ENCODE measurements at places on chromosomes 7 and 10. TPM values are rescaled to one million over a fixed set of nuclear protein-coding genes. Genes with fewer than 3 reads are reported as not detected.

The FKBP6 gene
- not detected for total RNA-seq

GRCh38 chr7:16851829-16852228, 30.0 kb downstream of the AGR3 start:
- no peak overlapping the region for H3K27ac ChIP-seq
- H3K27me3 ChIP-seq: peaks cover 6% of the 10 kb centered on the region
- no peaks in the 10 kb centered on the region for H3K4me1 ChIP-seq
- no peak for DNase-seq
- H3K36me3 ChIP-seq: no peaks in the 10 kb centered on the region

DNA sequence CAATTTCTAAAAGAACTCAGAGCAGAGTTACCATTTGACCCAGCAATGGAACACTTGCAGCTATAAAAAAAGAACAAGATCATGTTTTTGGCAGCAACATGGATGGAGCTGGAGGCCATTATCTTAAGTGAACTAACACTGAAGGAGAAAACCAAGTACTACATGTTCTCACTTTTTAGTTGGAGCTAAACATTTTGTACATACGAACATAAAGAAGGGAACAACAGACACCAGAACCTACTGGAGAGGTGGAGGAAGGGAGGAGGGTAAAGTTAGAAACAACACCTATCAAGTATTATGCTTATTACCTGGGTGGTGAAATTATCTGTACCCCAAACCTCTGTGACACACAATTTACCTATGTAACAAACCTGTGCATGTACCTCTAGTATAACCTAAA, 329.5 kb downstream of the ATRNL1 start:
- DNase-seq: no peak
- H3K27ac ChIP-seq: no peak overlapping the region
- no peaks in the 10 kb centered on the region for H3K4me1 ChIP-seq
- H3K36me3 ChIP-seq: no peaks in the 10 kb centered on the region
- no peaks in the 10 kb centered on the region for H3K27me3 ChIP-seq
- H3K4me3 ChIP-seq: no peak overlapping the region

- no peaks in the 10 kb centered on the region for H3K27me3 ChIP-seq
- no peaks in the 10 kb centered on the region for H3K36me3 ChIP-seq
- no peaks in the 10 kb centered on the region for H3K4me1 ChIP-seq
- H3K4me3 ChIP-seq: no peak overlapping the region
- no peak overlapping the region for H3K27ac ChIP-seq
Measured at GRCh38 chr10:9015005-9015404, 960.5 kb downstream of the GATA3 start.

GRCh38 chr7:17732083-17732482, 208.2 kb downstream of the SNX13 start:
- no peaks in the 10 kb centered on the region for H3K36me3 ChIP-seq
- DNase-seq: no peak
- no peaks in the 10 kb centered on the region for H3K27me3 ChIP-seq
- H3K4me1 ChIP-seq: no peaks in the 10 kb centered on the region
- no peak overlapping the region for H3K4me3 ChIP-seq

- H3K4me3 ChIP-seq: no peak overlapping the region
- no peaks in the 10 kb centered on the region for H3K27me3 ChIP-seq
- peaks cover 30% of the 10 kb centered on the region for H3K36me3 ChIP-seq
- H3K4me1 ChIP-seq: peaks cover 38% of the 10 kb centered on the region
- DNase-seq: no peak
Measured at GRCh38 chr10:122269059-122269687, 1.9 kb upstream of the BTBD16 start.

The MEOX2 gene
- total RNA-seq: 7.7 TPM

- H3K27me3 ChIP-seq: no peaks in the 10 kb centered on the region
- no peaks in the 10 kb centered on the region for H3K4me1 ChIP-seq
- H3K36me3 ChIP-seq: no peaks in the 10 kb centered on the region
- DNase-seq: no peak
- H3K27ac ChIP-seq: no peak overlapping the region
- no peak overlapping the region for H3K4me3 ChIP-seq
Measured at GRCh38 chr7:114008696-114009095, 89.9 kb upstream of the PPP1R3A start.

All from left ventricle myocardium inferior (tissue), 1 donor.